ENCODE measurements at places on chromosomes 2 and 18. TPM values are rescaled to one million over a fixed set of nuclear protein-coding genes. Genes with fewer than 3 reads are reported as not detected.

SKA1 gene
- not detected for total RNA-seq

- no peak overlapping the region for H3K27ac ChIP-seq
- no peak for DNase-seq
- H3K36me3 ChIP-seq = no peaks in the 10 kb centered on the region
- no peaks in the 10 kb centered on the region for H3K27me3 ChIP-seq
Observed at GRCh38 chr2:9149388-9149660, 57.3 kb upstream of the ASAP2 start.

DNA sequence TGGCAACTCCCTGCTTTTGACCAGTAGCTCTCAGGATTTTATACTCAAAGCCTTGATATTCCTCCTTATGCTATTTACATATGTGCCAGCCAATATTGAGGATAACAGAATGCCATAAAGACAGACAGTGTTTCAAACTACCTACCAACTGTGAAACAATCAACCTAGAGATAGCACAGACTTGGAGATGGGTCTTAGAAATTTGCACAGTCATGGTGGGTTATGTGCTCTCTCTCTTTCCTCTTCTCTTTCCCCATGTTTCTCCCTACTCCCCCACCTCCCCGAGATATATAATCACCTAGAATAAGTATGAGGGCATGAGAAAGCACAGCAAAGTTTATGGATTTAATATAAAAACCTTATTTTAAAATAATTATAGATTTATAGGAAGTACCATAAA is 24.2 kb upstream of the SUCLG1 start:
- no peak overlapping the region for H3K27ac ChIP-seq
- no peaks in the 10 kb centered on the region for H3K27me3 ChIP-seq
- no peaks in the 10 kb centered on the region for H3K4me1 ChIP-seq
- no peak for DNase-seq
- no peak overlapping the region for H3K4me3 ChIP-seq

DNA sequence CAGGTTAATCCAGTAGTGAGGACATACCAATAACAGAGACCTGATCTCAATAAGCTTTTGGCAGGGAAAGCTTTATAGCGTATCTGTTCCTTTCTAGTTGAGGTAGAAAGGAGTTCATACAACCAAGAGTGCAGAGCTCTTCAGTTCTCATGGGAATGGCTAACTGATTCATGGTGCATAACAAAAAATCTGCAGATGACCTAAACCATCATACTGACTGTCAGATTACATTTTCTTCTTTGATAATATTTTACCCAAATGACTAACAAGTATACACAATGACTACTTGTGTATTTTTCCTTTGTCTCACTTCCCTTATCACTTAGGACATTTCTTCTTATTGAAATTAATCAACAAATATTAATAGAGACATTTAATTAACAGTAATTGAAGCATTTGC is 140.0 kb upstream of the SERTAD2 start:
- H3K36me3 ChIP-seq = no peaks in the 10 kb centered on the region
- DNase-seq = no peak
- H3K27ac ChIP-seq = no peak overlapping the region
- no peaks in the 10 kb centered on the region for H3K27me3 ChIP-seq
- H3K4me1 ChIP-seq = no peaks in the 10 kb centered on the region

- DNase-seq = no peak
- no peaks in the 10 kb centered on the region for H3K27me3 ChIP-seq
- H3K4me3 ChIP-seq = no peak overlapping the region
- peaks cover 7% of the 10 kb centered on the region for H3K4me1 ChIP-seq
- H3K36me3 ChIP-seq = peaks cover 7% of the 10 kb centered on the region
- H3K27ac ChIP-seq = no peak overlapping the region
Observed at GRCh38 chr2:157822993-157823392, 53.1 kb downstream of the ACVR1 start.

GRCh38 chr18:63067939-63068338 is 251.6 kb downstream of the BCL2 start:
- no peaks in the 10 kb centered on the region for H3K36me3 ChIP-seq
- H3K4me1 ChIP-seq = no peaks in the 10 kb centered on the region
- no peak overlapping the region for H3K4me3 ChIP-seq
- H3K27me3 ChIP-seq = no peaks in the 10 kb centered on the region
- no peak overlapping the region for H3K27ac ChIP-seq
- DNase-seq = no peak

DNA sequence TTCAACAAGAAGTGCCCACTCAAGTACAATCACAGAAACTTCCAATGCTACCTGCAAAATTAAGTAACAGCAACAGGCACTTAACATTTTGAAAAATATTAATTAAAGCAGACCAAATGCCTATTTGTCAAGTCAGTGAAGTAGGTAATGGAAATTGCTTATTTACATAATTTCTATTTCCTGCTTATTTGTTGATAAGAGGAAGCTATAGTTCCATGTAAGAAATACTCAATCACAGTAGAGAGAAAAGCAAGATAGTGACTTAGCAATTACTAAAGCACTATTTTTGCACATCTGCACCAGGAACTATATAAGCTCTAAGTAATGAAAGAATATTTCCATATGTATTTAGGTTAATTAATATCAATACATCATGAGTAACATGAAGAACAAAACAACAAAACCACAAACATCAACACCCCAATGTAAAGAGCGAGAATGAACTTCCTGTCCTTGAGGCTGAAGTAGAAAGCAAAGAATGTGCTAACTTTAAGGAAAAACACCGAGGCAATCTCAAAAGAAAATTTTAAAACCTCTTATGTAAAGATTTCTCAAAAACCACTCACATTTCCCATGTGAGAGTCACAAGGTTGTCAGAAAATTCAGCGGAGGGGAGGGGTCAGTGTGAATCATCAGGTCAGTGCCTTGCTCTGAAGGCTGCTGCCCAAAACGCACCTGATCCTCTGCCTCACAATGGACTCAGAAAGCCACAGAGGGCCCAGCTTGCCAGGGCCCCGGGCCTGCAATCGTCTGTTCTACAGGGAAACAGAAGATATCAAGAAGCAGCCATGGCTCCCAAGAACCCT is 12.5 kb downstream of the NPC1 start:
- peaks cover 20% of the 10 kb centered on the region for H3K4me1 ChIP-seq
- DNase-seq = no peak
- H3K4me3 ChIP-seq = no peak overlapping the region

DNA sequence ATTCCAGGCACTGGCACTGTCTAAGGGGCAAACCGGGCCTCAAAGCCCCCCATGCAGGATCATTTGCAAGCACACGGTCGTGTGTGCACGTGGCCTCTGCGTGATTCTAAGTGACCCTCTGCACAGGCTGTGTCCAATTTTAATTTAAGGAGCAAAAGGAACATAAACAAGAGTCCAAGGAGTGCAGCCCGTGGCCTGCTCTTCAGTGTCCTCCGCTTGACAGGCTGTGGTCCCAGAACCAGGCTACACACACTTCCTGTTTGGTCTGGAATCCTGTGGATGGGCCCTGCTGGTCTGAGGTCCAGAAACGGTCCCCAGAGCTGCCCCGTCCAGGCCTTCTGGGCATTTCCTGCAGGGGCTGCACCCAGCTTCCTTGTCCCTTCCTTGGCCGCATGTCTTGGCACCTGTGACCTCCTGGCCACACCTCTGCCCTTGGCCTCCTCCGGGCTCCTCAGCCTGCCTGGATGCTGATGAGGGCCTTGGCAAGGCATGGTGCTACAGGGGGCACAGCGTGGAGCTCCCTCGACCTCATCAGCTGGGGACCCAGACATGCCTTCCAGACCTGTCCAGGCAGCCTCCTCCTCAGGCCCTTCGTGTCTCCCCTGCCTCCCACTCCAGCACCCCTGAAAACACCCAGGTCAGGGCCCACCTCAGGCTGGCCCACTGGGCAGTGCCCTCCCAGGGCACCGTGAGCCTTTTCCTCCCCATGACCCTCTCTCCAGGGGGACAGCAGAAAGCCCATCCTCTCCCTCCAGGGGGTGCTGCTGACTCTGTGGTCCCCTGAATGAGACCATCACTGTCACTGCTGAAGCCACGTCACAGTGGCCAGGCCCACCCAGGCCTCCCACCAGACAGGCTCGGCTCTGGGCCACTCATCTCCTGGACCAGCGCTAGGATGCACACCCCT is 136.4 kb upstream of the GPC1 start:
- H3K4me1 ChIP-seq = no peaks in the 10 kb centered on the region
- DNase-seq = no peak
- no peak overlapping the region for H3K4me3 ChIP-seq
- no peaks in the 10 kb centered on the region for H3K27me3 ChIP-seq

GRCh38 chr2:100067784-100068183 is 74.6 kb downstream of the AFF3 start:
- no peaks in the 10 kb centered on the region for H3K27me3 ChIP-seq
- H3K27ac ChIP-seq = no peak overlapping the region
- H3K36me3 ChIP-seq = no peaks in the 10 kb centered on the region
- no peak for DNase-seq
- no peak overlapping the region for H3K4me3 ChIP-seq

GRCh38 chr2:238069021-238069709 is 8.4 kb downstream of the SCLY start:
- H3K27me3 ChIP-seq = no peaks in the 10 kb centered on the region
- no peaks in the 10 kb centered on the region for H3K4me1 ChIP-seq
- H3K27ac ChIP-seq = no peak overlapping the region
- H3K4me3 ChIP-seq = no peak overlapping the region

BOLL gene
- total RNA-seq = not detected

GTF2A1L gene
- total RNA-seq = 1.6 TPM

- no peak overlapping the region for H3K27ac ChIP-seq
- H3K27me3 ChIP-seq = no peaks in the 10 kb centered on the region
- no peak overlapping the region for H3K4me3 ChIP-seq
- no peaks in the 10 kb centered on the region for H3K4me1 ChIP-seq
- no peak for DNase-seq
Observed at GRCh38 chr2:5467178-5467905, 224.8 kb upstream of the SOX11 start.

DNA sequence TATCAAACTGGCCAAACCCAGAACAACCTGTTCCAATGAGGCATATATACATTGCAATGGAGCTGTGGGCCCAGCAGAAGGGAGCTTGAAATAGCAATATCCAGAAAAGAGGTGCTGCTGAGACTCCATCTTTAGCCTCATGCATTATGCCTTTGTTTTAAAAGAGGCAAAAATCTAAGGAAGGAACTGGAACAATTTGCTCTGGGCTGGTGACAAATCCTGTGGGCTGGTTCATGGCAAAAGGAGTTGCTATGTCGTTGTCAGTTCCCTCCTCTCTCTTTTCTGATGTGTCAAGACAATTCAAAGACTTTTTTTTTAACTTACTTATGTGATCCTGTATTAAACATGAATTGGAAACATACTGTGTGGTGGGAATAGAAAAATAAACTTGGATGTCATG is 124.2 kb upstream of the FSHR start:
- no peak for DNase-seq
- no peaks in the 10 kb centered on the region for H3K4me1 ChIP-seq
- no peaks in the 10 kb centered on the region for H3K36me3 ChIP-seq
- H3K4me3 ChIP-seq = no peak overlapping the region
- no peak overlapping the region for H3K27ac ChIP-seq
- H3K27me3 ChIP-seq = no peaks in the 10 kb centered on the region

- DNase-seq = no peak
- no peak overlapping the region for H3K27ac ChIP-seq
Observed at GRCh38 chr2:51789918-51790317, 758.0 kb upstream of the NRXN1 start.

DNA sequence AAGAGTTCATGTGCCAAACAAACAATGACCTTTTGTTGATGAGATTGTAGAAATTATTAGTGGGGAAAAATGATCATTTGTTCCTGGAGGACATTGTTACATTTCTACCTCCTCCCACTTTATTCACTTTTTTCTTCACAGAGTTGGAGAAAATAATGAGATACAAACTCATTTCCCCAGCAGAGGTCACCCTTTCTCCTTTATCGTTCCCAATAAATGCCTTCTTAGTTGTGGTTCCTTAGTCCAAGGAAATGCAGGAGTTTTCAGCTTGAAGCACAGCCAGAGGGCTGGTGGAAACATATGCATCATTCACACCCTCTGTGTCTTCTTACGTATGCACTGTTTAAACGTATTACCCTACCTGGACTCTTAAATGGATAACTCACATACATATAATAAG is 108.8 kb downstream of the SLC4A3 start:
- no peaks in the 10 kb centered on the region for H3K4me1 ChIP-seq
- no peaks in the 10 kb centered on the region for H3K27me3 ChIP-seq
- no peaks in the 10 kb centered on the region for H3K36me3 ChIP-seq

GRCh38 chr2:47819834-47820233 is 36.9 kb downstream of the MSH6 start:
- H3K36me3 ChIP-seq = peaks cover 39% of the 10 kb centered on the region
- H3K4me1 ChIP-seq = no peaks in the 10 kb centered on the region
- DNase-seq = no peak
- no peak overlapping the region for H3K4me3 ChIP-seq
- no peaks in the 10 kb centered on the region for H3K27me3 ChIP-seq
- no peak overlapping the region for H3K27ac ChIP-seq

DNA sequence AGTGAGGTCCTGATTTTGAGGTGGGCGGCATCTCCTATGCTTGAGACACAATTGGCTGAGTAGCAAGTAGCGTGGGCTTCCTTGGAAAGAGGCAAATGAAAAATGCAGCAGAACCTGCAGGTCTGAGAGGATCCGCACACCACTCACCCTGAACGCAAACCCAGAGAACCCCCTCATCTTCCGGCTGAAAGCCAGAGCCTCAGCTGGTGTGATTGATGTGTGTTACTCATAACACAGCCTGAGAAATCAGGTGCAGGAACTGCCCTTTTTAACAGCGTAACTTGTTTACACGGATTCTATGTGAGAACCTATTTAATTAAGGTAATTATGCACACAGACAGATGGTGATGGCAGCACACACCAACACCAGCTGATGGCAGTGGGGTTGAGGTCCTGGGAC is 123.4 kb downstream of the MRO start:
- no peaks in the 10 kb centered on the region for H3K27me3 ChIP-seq
- H3K27ac ChIP-seq = no peak overlapping the region
- no peaks in the 10 kb centered on the region for H3K4me1 ChIP-seq
- H3K4me3 ChIP-seq = no peak overlapping the region
- H3K36me3 ChIP-seq = no peaks in the 10 kb centered on the region

- no peak overlapping the region for H3K4me3 ChIP-seq
- no peaks in the 10 kb centered on the region for H3K4me1 ChIP-seq
- H3K36me3 ChIP-seq = no peaks in the 10 kb centered on the region
Observed at GRCh38 chr2:235721625-235722024, 227.8 kb downstream of the AGAP1 start.

ZSWIM2 gene
- total RNA-seq = not detected

EIPR1 gene
- total RNA-seq = 40.6 TPM

DNA sequence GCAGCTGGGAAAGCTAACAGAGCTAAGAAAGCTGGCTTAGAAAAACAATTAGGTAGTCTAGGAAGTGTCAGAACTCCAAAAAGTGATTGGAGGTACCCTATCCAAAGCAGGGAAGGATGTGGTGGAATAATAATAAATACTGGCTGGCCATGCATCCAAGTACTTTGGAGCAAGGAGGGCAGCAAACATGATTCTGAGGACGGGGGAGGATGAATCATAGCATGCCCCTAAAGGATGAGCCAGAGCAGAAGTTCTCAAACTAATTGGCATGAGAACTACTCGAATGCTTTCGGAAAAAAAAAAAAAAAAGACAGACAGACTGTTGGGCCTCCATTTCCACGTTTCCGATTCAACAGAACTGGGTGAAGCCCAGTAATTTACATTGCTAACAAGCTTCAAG is 2.4 kb downstream of the CWC22 start:
- H3K27ac ChIP-seq = no peak overlapping the region
- H3K4me3 ChIP-seq = no peak overlapping the region
- H3K27me3 ChIP-seq = no peaks in the 10 kb centered on the region

Data from thoracic aorta (tissue), 2 donors.